ENCODE measurements at places on chromosomes 5 and 9. TPM values are rescaled to one million over a fixed set of nuclear protein-coding genes. Genes with fewer than 3 reads are reported as not detected.

DNA sequence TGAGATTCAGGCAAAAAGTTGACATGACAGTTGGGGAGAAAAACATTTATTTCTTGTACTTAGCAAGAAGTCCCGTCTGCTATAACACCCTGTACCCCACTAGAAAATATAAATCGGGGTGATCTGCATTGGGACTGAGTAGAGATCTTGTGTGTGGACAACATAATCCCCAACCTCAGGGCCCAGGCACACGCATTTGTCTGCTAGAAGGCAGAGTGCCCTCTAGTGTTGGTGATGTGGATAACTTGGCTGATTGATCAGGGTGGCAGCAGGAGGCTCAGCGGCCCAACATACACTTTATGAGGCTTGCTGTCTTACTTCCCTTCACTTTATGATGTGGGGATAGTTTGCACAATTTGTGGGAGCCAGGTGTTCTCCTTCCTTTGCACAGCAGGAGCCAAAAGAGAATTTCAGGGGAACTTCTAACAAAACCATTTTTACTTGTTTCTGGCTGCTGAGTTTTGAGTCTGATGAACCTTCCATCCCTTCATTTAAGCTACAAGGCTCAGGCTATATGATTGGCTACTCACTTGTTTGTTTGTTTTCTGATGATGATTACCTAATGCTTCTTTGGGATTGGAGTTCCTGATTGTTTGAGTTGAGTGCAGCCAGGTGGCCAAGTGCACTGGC is 263.2 kb downstream of the DMAC1 start:
- H3K4me3 ChIP-seq = no peak overlapping the region
- no peaks in the 10 kb centered on the region for H3K36me3 ChIP-seq
- H3K4me1 ChIP-seq = no peaks in the 10 kb centered on the region
- no peaks in the 10 kb centered on the region for H3K27me3 ChIP-seq

Gene DOLPP1
- total RNA-seq = 1.6 TPM

DNA sequence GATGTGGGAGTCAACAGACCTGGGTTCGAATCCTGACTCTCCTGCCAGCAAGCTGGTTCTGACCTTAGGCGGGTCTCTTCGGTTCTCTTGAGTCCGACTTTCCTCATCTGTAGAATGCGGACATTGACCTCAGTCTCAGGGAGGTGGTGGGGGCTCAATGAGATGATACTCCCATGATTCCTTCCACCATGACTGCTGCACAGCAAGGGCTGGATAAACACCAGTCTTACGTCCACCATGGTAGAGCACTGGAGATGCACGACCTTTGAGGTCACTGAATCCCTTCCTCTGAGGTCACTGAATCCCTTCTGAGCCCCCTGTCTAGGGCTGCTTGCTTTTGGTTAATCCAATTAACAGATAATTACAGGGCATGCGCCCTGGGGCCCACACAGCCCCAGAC is 12.5 kb upstream of the SMIM23 start:
- no peak overlapping the region for H3K4me3 ChIP-seq
- no peak for DNase-seq
- no peaks in the 10 kb centered on the region for H3K36me3 ChIP-seq
- no peak overlapping the region for H3K27ac ChIP-seq
- H3K27me3 ChIP-seq = no peaks in the 10 kb centered on the region
- no peaks in the 10 kb centered on the region for H3K4me1 ChIP-seq

Gene HTR4
- total RNA-seq = 0.41 TPM

GRCh38 chr9:91541734-91542133 is 118.1 kb upstream of the NFIL3 start:
- H3K4me1 ChIP-seq = no peaks in the 10 kb centered on the region
- no peak overlapping the region for H3K27ac ChIP-seq
- no peaks in the 10 kb centered on the region for H3K27me3 ChIP-seq

- DNase-seq = no peak
- no peak overlapping the region for H3K4me3 ChIP-seq
- no peaks in the 10 kb centered on the region for H3K36me3 ChIP-seq
- no peaks in the 10 kb centered on the region for H3K27me3 ChIP-seq
- H3K4me1 ChIP-seq = no peaks in the 10 kb centered on the region
- H3K27ac ChIP-seq = no peak overlapping the region
These were observed 113.4 kb downstream of the PAPPA start for GRCh38 chr9:116267021-116267420.

Gene NUTM2F
- not detected for total RNA-seq

Gene PPP3R2
- not detected for total RNA-seq

Gene CATSPER3
- total RNA-seq = 0.84 TPM
